ENCODE measurements at places on chromosomes 6 and 20. TPM values are rescaled to one million over a fixed set of nuclear protein-coding genes. Genes with fewer than 3 reads are reported as not detected.

DSP gene
- 585 TPM for total RNA-seq

CALHM6 gene
- 2.4 TPM for total RNA-seq

CST2 gene
- not detected for total RNA-seq

TREML1 gene
- total RNA-seq, result not detected

CTSZ gene
- total RNA-seq, result 57.8 TPM

RNF182 gene
- total RNA-seq, result not detected

RAB23 gene
- total RNA-seq, result 9.9 TPM

MACROD2 gene
- total RNA-seq, result not detected

IMPG1 gene
- total RNA-seq, result not detected

ERVFRD-1 gene
- total RNA-seq, result not detected

CALHM4 gene
- not detected for total RNA-seq

POFUT1 gene
- 38.6 TPM for total RNA-seq

TGM2 gene
- total RNA-seq, result 10.0 TPM

CPXM1 gene
- not detected for total RNA-seq

CTAGE9 gene
- not detected for total RNA-seq

GSTA2 gene
- not detected for total RNA-seq

SALL4 gene
- 0.05 TPM for total RNA-seq

NOX3 gene
- total RNA-seq, result not detected

CLDN20 gene
- total RNA-seq, result 0.14 TPM

RNF5 gene
- 42.6 TPM for total RNA-seq

ADAM33 gene
- 0.79 TPM for total RNA-seq

LY6G6F gene
- total RNA-seq, result not detected

GATA5 gene
- total RNA-seq, result not detected
